T-helper 1 cell (primary cell): ENCODE measurements at places on chromosomes 13 and 19.

GRCh38 chr13:112622375-112622774 lies 34.4 kb upstream of the TUBGCP3 start:
- DNase-seq, result no peak

DNA sequence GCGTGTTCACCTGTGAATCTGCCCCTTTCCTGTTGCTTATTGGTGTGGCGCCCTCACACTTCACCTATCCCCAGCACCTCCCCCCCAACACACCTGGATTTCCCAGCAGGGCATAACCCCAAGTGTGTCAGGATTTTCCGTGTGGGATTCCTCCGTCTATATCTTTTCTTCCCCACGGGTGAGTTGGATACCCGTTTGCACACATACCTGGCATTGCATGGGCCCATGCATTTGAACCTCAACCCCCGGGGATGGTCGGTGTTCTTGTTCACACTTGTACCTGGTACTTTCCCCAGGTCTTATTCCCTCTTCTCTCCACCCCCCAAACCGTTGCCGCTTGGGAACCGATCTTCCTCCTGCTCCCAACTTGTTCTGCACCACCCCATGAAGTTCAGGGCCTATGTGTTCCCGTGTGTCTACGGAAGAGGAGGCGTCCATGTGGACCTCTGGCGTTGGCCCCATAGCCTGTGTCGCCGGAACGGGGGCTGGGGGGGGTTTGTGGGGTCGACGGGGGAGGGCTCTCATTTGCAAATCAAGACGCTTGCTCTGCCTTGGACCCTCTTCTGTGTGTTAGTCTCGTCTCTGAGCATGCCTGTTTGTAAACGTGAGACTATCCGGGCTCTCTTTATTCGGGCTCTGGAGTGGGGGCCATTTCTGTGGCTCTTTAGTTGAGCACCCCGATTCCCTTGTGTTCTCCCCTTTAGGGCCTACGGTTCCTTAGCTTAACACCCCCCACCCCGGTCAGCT lies 1.7 kb downstream of the PRR12 start:
- no peak for DNase-seq

- DNase-seq, result no peak
Observed at GRCh38 chr19:49904136-49904535, 7.4 kb upstream of the IL4I1 start.

GRCh38 chr19:1275260-1275975 lies at the start of gene FAM174C:
FAM174C (plus strand) TSS chr19:1275530; CDS start chr19:1275550, 20 bp downstream.
- DNase-seq, result peak; percentile 99

- no peak for DNase-seq
Observed at GRCh38 chr19:1270213-1270853, 1.2 kb downstream of the CIRBP start.

DNA sequence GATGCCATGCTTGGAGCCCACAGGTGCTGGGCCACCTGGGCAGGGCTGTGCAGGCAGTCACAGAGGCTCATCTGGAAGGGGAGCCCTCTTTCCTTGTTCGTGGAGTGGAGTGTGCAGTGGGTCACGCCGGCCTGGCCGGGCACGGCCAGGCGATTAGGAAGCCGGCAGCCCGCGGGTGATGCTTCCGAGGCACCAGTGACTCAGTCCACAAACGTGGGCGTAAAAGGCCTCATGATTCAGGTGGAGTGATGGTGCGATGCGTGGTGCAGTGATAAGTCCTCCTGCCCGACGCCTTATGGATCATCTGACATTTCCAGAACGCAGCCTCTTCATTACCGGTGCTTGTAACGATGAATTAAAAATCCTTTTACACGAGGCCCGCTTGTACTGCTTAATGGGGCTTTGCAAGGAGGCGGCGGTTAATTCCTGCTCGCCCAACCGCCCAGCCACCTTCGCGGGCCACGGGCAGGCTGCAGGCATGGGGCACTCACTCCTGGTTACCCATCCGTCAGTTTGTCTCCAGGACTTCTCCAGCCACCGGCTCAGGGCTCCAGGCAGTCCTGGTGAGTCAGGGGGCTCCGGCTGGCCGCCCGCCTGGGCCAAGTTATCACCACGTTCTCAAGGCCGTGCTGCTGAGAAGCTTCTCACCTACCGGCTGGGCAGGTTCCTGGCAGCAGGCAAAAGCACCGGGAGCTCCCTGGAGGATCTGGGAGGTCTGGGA lies 172.4 kb downstream of the KDM4B start:
- DNase-seq, result no peak

GRCh38 chr19:14073261-14073924 lies 807 bp downstream of the MISP3 start:
- peak; percentile 85 for DNase-seq

DNA sequence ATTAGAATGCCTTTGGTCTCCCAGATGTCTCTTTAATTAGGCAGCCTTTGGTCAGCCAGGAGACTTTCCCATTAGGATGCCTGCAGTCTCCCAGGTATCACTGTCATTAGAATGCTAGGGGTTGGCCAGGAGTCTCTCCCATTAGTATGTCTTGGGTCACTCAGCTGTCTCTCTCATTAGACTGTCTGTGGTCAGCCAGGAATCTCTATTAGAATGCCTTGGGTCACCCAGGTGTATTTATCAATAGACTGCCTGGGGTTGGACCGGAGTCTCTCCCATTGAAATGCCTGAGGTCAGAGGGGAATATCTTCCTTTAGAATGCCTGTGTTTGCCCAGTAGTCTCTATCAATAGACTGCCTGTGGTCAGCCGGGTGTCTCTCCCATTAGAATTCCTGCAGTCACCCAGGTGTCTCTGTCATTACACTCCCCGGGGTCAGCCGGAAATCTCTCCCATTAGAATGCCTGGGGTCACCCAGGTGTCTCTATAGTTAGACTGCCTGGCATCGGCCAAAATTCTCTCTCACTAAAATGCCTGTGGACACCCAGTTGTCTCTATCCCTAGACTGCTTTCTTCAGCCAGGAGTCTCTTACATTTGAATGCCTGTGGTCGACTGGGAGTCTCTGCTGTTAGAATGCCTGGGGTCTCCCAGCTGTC lies 1460.3 kb downstream of the UQCRFS1 start:
- no peak for DNase-seq

GRCh38 chr19:33216198-33216830 lies 9.3 kb downstream of the SLC7A10 start:
- no peak for DNase-seq

DNA sequence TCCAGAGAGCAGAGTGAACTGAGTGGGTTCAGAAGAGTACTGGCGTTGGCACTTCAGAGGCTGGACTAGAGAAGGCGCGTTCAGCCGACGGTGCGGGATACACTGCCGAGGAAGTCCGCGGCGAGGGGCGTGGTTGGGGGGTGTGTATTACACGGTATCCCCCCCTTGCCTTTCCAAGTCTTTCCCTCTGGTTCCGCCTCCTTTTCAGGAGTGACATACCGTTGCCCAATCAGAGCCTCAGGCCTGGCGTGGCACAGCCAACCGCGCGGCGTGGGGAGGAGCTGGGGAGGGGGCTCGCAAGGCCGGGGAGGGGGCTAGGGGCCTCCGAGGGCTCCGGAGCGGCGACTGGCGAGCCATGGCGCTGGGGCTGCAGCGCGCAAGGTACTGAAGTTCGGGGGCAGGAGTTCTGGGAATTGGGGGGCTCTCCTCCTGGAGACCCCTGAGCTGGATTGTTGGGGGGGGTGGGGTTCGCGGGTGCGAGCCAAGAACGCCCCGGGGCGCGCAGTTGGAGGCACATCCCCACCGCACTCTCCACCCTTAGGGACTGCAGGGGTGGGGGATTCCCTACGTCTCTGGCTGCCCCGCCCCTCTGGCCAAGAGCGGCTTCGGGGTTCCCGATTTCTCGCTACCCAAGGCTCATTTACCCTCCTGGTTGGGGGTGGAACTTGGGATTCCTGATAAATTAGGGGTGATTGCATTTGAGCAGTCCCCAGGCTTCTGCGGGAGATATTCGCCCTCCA lies at the start of gene HIF3A:
HIF3A (plus strand) TSS at position 321 of the 740 bp plus-strand sequence; CDS start at position 356, 35 bp downstream.
- DNase-seq, result no peak

DNA sequence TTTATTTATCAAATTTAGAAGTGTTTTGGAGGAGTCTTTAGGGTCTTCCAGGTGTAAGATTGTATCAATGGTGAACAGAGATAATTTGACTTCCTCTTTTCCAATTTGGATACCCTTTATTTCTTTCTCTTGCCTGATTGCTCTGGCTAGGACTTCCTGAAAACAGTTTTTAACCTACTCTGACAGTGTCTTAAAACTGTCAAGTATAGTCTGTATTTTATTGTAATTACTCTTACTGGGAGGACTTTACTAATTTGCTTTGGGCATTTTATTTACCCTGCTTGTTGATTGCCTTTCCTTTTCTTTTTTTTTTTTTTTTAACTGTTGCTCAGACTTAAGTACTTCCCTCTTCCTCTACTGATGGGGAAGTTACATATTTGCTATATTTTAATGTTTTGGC lies 81.3 kb downstream of the URI1 start:
- DNase-seq, result no peak

DNA sequence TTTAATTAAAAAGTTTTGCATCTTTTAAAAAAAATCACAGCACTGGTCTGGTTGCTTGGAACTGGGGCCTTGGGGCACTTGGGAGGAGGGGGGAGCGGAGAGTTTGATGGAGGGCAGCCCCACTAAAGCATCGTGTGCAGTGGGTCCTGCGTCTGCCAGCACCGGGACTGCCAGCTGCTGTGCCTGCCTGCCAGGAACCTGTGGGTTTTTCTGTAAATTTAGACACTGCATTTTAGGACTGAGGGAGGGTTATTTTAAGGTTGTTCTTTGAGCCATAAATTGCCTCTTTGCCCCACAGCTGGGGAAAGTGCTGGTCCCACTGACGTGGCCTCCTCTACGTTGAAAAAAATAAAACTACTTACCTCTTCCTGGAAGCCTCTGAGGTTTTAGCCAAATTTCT lies 2.9 kb downstream of the KLF2 start:
- DNase-seq, result no peak

GRCh38 chr13:94660695-94661326 lies 51.5 kb downstream of the SOX21 start:
- no peak for DNase-seq

DNA sequence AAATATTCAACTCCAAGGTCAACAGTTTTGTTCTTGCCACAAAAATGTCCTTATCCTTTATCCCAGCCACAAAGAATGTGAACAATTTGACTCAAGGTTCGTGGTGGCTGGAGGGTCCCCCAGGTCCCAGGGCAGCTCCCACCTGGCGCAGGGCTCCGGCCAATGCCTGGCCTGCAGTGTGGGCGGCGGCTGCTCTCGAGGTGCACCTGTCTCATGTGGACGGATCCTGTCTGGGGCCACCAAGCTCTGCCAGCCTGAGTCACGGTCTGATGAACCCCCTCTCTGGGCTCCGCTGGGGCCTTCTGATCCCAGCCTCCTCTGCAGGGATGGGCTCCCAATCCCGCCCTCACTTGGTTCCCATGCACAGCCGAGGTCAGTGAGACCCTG lies 49.4 kb downstream of the GAS6 start:
- no peak for DNase-seq

DNA sequence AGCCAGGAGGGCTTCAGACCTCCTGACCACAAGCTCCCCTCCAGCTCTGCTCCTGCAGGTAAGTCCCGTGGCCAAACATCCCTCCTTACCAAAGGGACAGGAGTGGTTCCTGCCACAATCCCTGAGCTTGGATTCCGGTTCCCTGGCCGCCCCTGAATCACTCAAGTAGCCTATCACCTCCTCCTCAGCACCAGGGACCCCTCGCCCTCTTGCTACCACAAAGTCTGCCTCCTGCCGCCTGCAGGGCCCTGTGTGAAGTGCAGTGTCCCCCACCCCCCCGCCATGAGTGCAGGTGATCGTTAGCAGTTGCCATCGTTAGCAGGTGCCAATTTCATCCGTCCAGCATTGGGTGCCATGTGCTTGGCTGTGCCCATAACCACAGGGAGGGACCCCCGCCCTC lies 40.8 kb upstream of the RANBP3 start:
- no peak for DNase-seq
